ENCODE measurements at places on chromosomes 2 and 18.

- peak; percentile 33 for DNase-seq
Observed at GRCh38 chr2:191728750-191729624, 51.1 kb downstream of the NABP1 start.

DNA sequence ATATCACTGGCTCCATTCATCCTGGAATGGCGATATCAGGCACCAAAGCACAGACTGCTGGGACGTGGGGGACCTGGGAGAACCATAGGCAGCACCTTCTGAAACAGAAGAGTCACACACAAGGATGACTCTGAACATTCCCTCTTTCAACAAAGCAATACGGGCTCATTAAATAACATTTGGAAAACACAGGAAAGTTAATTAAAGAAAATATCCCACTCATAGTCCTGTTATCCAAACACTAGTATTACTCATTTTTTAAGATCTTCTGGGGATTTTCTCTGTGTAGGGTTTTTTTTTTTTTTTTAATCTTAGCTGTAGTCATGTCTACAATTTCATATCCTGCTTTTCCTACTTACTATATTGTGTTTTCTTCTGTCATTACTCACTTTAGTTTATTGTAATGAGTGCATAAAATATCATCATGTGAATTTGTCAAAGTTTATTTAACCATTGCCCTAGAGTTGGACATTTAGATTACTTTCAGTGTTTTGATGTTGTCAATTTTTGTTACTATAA lies 70.0 kb upstream of the SP3 start:
- peak; percentile 76 for DNase-seq

- DNase-seq, result no peak
Observed at GRCh38 chr2:222302178-222303018, 3.6 kb upstream of the PAX3 start.

DNA sequence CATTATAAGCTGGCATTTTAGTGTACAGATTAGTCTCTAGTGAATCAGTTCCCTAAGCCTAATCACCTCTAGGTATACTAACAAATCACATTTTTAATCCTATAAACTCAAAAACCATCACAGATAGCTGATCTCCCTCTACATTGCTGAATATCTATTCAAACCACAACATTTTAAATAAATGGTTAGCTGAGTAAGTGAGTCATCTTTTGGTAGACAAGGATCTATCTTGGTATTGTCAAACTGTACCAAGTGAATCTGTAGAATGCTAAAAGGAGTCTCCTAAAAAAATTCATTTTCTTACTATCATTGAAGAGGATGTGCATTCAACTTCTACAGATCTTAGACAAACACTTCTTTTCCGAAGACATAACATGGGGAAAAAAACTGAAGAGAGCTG lies 40.7 kb downstream of the INO80D start:
- peak; percentile 15 for DNase-seq

DNA sequence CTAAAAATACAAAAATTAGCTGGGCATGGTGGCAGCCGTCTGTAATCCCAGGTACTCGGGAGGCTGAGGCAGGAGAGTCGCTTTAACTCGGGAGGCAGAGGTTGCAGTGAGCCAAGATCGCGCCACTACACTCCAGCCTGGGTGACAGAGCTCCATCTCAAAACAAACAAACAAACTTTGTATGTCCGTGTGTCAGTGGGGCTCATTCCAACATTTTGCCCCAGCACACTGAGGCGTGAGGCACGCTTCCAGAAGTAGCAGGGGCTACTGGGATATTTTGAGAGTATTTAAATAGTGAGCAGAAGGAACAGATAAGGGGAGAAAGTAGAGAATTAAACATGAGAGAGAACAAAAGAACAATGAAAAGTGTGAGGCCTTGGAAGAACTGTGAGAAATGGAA lies 83.3 kb upstream of the TANK start:
- DNase-seq, result no peak

- DNase-seq, result peak; percentile 64
Observed at GRCh38 chr2:207202645-207203044, 36.9 kb upstream of the KLF7 start.

- no peak for DNase-seq
Observed at GRCh38 chr18:57555134-57555533, 31.4 kb downstream of the FECH start.

DNA sequence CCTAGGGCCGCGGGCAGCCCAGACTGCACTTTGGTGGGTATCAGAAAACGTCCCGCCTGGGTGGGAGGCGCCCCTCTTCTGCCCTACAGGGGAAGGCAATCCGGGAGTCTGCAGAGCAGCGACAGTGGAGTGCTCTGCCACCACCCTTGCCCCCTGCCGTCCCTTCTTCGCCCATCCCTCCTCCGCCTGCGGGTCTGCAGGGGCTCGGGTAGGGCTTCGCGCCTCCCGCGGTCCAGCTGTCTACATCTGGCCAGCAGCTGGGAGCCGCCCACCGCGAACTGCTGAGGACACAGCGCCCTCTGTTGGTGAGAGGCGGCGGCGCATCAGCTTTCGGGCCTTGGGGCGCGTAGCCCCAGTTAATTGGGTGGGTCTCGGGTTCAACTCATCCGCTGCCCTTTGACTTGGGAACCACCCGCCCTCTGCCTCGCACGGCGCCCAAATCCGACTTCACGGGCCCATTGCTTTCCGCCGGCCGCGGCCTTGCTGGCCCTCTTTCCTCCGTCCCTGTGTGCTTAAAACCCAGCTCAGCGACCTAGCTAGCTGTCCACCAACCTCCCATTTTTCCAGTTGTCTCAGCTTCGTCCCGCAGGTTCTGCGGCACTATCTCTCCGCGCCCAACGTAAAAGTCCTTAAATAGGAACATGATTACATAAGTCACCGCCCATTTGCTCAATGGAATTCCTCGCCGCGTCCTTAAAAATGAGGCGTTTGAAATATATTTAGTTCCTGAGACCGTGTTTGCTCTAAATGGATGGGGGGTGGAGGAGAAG lies 17.6 kb downstream of the WNT10A start:
- peak; percentile 23 for DNase-seq

DNA sequence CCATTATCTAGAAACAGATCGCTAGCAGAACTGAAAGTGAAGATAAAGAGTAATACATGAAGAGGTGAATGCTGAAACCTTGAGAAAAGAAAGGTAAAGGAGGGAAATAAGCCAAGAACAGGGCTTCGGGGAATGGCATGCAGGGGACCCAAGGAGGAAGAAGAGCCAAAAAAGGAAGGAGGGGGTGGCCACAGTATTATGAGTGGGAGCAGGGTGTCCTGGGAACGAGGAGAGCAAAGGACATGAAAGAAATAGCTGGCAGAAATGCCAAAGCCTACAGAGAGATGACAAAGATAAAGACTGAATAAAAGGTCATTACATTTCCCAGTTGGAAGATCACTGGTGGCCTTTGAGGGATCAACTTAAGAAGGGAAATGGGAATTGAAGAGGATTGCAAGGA lies 82.9 kb downstream of the ACTR3 start:
- no peak for DNase-seq
